ENCODE measurements at places on chromosomes 5 and 9. TPM values are rescaled to one million over a fixed set of nuclear protein-coding genes. Genes with fewer than 3 reads are reported as not detected.

Gene PRLR
- not detected for total RNA-seq

Gene PTGS1
- 9.2 TPM for total RNA-seq

Gene GPR150
- 0.37 TPM for total RNA-seq

Gene EDIL3
- not detected for total RNA-seq

Gene EXOSC2
- 47.1 TPM for total RNA-seq

Gene CDH9
- total RNA-seq: not detected

Gene IFNK
- total RNA-seq: not detected

Gene EIF4E1B
- not detected for total RNA-seq

Gene BBLN
- 70.9 TPM for total RNA-seq

Gene BAAT
- total RNA-seq: 0.15 TPM

Gene LYRM7
- total RNA-seq: 6.5 TPM

Gene IL13
- 0.84 TPM for total RNA-seq

Gene MZB1
- total RNA-seq: 2.2 TPM

Gene TNFSF15
- total RNA-seq: not detected

Gene YIPF5
- total RNA-seq: 45.4 TPM

Gene IFNA13
- total RNA-seq: not detected

Gene OR1L8
- not detected for total RNA-seq

Gene CHSY3
- not detected for total RNA-seq

Gene HIGD2A
- total RNA-seq: 98.9 TPM

Gene TYRP1
- not detected for total RNA-seq

Gene NINJ1
- 144 TPM for total RNA-seq

Gene GAPVD1
- 65.4 TPM for total RNA-seq

Gene CCDC171
- 1.1 TPM for total RNA-seq

Gene TMEM232
- 1.0 TPM for total RNA-seq

Gene SPINK7
- not detected for total RNA-seq

Gene IRGM
- total RNA-seq: 1.8 TPM

Gene IL33
- total RNA-seq: not detected

All from CD4-positive, CD25-positive, alpha-beta regulatory T cell (primary cell).